CD4-positive, alpha-beta T cell treated with Interleukin-17A for 1 hour (primary cell): ENCODE measurements at places on chromosomes 11 and 22.

DNA sequence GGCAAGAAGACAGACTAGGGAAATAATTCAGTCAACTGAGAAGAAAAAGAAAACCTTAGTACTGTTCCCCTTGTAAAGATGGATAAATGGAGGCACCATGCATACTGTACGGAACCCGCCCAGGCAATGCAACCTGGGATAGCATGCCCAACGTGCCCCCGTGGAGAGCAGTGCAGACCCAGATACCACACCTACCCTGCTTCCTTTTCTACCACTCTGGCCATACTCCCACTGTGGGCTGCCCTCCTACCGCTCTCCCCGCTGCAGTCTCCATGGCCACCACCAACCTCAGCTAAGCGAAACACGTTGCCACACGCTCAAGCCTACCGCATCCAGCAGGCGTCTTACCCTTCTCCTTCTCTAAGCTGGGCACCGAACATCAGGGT is 117.4 kb upstream of the SERPIND1 start:
- DNase-seq = no peak

GRCh38 chr11:97363331-97363730 is 973.5 kb downstream of the JRKL start:
- no peak for DNase-seq

DNA sequence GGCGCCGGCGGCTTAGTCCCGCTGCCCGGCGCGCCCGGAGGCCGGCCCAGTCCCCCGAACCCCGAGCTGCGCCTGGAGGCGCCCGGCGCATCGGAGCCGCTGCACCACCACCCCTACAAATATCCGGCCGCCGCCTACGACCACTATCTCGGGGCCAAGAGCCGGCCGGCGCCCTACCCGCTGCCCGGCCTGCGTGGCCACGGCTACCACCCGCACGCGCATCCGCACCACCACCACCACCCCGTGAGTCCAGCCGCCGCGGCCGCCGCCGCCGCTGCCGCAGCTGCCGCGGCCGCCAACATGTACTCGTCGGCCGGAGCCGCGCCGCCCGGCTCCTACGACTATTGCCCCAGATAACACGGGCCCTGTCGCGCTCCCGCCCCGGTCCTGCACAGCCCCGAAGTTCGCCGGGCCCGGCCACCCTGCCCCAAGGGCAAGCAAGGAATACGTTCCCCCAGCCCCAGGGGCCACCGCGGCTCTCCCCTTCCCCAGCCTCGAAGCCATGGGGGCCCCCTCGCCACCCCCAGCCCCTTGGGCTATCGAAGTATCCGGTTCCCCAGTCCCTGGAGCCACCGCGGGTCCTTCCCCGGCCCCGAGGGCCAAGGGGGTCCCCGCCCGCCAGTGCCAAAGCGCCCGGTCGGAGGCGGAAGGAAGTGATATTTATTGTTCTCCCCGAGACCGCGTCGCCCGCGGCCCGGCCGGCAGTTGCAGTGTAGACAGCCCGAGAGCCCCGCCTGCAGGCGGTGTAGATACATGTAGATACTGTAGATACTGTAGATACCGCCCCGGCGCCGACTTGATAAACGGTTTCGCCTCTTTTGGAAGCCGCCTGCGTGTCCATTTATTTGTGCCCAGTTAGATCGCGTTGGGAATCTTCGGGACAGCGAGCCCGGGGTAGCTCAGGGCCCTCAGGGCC is 6.2 kb downstream of the TBX1 start:
- DNase-seq = peak; percentile 52

DNA sequence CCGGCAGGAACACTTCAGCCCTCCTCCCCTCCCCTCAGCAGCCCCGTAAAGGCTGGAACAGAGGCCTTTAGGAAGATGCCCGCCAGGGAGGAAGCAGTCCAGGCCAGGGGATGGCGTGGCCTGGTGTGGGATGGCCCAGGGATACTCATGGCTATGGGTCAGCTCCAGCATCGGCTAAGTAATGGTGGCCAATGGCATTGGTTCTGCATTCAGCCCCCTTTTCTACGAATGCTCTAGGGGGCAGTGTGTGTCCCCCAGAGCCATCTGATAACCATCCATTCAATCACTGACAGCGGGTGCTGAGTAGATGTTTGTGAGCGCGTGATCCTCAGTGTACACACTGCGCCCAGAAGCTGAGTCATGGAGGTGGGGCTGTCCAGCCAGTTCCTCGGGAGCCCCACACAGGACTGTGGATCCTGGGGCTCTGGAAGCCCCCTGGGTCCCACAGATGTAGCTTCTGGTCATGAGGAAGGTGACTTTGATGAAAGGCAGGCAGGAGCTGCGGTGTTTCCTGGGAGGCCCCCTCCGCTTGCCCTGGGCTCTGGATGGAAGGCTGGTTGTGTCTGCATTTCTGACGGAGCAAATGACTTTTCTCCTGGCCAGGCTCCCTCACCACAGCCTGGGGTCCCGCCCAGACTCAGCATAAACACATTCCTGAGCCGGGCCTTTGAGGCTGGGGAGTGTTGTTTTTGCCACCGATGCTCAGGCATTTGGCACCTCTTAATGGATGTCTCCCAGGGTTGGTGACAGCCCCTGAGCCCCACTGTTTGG is 46.5 kb downstream of the FBLN1 start:
- DNase-seq = no peak

GRCh38 chr11:128448200-128448886 is 139.0 kb downstream of the ETS1 start:
- DNase-seq = no peak

GRCh38 chr22:38148245-38148644 is 33.4 kb downstream of the PLA2G6 start:
- no peak for DNase-seq

- no peak for DNase-seq
Observed at GRCh38 chr11:2266586-2267305, 3.6 kb downstream of the ASCL2 start.

- no peak for DNase-seq
Observed at GRCh38 chr11:129733384-129733783, 82.3 kb upstream of the TMEM45B start.

DNA sequence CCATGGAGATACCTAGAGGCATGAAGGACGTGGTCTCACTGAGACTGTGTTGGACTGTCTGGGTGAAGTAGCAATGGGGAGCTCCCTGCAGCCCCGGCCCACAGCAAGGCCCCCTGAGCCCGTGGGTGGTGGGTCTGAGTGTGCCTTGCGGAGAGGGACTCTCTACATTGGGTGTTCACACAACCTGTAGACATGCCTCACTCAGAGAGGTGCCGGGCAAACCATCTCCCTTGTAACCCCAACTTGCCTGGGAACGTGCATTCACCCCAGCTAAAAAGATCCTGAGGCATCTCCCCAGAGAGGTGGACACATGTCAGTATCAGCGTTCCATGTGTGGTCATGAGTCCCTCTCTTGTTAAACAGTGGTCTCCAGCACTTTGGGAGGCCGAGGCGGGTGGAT is 2.1 kb downstream of the VPREB1 start:
- no peak for DNase-seq
